ENCODE measurements at places on chromosomes 3 and 15.
A peak's percentile ranks its signal among the peaks of the same experiment; 100 is the strongest.

DNA sequence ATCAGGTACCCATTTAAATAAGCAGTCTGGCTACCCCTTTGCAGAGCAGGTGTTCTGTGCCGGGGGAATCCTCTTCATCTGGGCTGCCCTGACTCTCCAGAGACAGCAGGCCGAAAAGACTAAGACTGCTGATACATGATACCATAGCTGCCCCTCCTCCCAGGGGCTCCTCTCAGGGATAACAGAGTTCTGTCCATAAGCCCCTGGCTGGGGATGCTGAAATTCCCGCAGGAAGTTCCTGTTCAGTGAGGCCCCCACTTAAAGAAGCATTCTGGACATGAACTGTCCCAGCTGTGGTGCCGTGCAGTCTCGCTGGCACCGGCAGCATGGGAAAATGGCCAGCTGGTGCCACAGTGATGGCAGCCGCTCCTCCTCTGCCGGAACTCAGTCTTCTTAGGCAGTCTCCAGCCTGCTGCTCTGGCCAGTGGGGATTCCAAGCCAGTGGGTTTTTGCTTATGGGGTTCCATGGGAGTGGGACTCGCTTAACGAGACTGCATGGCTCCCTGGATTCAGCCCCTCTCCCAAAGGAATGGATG lies 1026.2 kb downstream of the NAALADL2 start:
- DNase-seq, result no peak

DNA sequence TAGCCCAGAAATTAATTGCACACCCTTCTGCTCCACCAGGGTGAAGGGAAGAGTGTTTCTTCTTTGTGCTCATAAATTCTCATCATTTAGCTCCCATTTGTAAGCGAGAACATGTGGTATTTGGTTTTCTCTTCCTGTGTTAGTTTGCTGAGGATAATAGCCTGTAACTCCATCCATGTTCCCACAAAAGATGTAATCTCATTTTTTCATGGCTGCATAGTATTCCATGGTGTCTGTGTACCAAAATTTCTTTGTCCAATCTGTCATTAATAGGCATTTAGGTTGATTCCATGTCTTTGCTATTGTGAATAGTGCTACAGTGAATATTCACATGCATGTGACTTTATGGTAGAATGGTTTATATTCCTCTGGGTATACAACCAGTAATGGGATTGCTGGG lies 86.8 kb downstream of the DTWD1 start:
- no peak for DNase-seq

- DNase-seq, result no peak
Observed at GRCh38 chr15:40088929-40089755, 19.5 kb downstream of the BMF start.

- DNase-seq, result no peak
Observed at GRCh38 chr3:49460188-49460890, 9.7 kb upstream of the DAG1 start.

- no peak for DNase-seq
Observed at GRCh38 chr3:162546910-162547309, 1050.3 kb downstream of the OTOL1 start.

GRCh38 chr15:74421302-74422245 lies 12.2 kb downstream of the SEMA7A start:
- no peak for DNase-seq

DNA sequence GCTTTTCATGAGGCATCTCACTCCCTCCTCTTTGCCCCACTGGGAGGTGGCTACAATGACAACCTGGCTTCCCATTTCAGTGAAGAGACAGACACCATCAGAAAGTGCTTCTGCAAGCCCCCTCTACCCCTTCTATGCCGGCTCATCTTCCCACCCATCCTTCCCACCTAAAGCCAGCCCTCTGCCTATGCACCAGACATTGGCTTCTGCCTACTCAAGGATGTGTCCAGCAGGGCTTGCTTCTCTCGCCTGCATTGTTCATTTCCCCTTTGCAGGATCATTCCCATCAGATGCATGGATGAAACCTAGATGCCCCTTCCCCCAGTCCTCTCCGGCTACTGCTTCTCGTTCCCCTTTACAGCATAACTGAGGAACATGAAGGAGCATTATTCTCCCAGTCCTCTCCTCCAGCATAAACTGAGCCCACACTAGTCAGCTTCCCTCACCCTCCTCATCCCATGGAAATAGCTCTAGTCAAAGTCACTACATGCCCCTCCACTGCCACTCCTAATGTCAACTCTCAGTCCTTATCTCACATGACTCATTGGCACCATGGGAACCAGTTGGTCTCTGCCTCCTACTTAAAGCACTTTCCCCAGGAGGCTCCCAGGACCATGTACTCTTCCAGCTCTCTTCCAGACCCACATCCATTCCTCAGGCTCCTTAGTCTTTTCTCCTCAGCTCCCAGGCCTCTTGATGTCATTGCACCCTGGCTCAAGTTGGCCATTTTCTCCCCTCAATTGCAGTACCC lies 47.9 kb downstream of the TM2D3 start:
- DNase-seq, result no peak

DNA sequence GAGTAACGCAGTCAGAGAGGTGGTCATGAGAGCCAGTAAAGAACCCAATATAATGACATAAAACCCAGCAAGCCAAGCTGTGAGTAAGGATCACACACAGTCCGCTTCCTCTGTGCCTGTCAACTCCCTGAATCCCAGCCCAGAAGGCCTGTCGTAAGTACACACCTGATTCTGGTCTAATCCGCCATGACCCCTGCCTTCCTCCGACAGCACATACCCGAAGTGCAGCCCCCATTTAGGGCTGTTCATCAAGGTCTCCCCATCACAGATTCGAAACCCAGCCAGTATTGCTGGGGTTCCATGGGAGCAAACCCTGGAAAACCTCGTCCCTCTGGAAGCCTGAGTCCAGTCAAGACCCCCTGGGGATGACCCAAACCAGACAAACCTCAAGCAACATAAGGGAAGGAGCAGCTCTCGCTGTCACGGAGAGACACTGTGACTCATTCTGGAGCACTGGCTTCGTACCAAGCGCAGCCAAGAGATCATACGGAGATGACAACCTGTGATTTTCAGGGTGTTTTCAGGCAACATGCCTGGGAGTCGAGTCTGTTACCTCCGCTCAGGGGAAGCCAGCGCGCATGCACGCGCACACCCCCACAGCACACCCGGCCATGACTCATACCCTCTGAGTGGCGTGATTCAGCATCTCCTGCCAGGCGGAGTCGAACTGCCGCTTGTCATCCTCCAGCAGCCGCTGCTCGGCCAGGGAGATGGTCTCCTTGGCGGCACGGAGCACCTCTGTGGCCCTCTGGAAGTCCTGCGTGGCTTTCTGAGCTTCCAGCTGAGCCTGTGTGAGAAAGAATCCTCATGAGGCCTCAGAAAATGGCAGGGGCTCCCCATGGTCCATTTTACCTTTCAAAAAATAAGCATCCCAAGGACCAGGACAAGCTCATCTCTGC lies 63.0 kb downstream of the SH3BP5 start:
- peak; percentile 98 for DNase-seq

DNA sequence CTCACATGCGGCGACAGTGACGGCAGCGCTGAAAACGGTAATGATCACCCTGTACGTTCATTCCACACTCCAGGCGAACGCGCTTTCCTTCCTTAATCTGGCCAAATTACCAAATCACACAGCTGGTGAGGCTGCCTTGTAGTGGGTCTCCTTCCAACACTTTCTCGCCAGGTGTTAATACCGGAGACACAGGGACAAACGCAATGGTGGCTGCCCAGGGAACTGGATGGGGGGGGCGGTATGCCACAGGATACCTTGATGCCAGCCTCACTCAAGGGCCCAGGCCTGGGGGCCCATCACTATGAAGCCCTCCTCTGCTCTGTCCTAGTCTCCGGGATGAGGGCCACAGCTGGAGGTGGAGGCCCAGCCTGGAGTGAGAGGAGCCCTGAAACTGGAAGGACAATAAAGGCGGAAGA lies 1.4 kb upstream of the CAMK2N2 start:
- no peak for DNase-seq
